HT1080 (cell line): ENCODE measurements at places on chromosomes 5 and 9.

DNA sequence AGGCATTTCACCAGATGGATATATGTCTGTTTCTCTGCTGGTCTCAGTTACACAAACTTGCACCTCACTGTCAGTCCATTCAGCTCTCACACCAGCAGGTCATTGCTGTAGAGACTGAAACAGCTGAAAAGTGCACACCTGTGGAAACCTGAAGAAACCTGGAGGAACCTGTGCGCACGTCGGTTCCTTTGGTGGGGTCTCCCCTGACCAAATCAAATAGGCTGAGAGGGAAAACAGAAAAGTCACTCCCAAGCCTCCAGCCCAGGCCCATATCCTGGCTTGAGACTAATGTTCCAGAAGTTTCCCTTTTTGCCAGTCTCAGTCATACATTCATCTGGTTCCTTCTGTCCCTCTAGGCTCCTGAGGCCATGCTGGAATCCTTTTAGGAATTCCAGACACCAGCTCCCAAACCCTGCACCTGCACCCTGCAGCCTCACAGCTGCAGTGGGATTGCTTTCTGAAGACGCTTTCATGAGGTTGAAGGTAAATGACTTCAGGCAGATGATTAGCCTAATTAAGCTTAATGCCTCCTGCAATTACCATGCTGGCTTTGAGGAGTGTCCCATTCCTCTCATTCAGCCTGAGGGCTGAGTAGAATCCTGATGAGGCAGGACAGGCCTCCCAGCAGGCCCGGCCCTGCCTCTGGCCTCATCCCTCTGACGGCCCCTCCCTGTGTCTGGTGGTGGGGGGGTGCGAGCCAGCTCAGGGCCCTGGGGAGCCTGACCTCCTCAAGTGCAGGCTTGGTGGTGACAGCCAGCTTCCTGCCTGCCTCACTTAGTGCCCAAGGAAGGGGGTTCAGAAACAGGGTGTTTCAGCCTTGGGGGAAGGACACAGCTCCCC, 24.3 kb upstream of the CXCL14 start:
- no peak for DNase-seq

GRCh38 chr5:16854351-16854750, 81.7 kb downstream of the MYO10 start:
- DNase-seq: no peak

DNA sequence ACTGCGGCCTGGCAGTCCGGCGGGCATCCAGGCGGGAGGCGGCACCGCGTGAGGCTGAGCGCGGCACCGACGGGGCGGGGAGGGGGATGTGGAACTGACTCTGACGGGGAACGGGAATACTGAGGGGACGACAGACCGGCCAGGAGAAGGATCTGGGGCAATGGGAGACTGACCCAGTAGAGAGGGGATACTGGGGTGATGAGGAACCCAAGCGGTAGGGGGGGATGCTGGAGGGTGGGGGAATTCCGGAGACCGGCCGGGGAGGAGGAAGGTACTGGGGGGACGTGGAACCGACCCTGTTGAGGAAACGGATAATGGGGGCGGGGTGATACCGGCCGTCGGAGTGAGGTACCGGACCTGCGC, 423 bp downstream of the IPPK start:
- DNase-seq: no peak

- peak; percentile 79 for DNase-seq
Observed at GRCh38 chr5:139600336-139600949, 39.3 kb downstream of the UBE2D2 start.

DNA sequence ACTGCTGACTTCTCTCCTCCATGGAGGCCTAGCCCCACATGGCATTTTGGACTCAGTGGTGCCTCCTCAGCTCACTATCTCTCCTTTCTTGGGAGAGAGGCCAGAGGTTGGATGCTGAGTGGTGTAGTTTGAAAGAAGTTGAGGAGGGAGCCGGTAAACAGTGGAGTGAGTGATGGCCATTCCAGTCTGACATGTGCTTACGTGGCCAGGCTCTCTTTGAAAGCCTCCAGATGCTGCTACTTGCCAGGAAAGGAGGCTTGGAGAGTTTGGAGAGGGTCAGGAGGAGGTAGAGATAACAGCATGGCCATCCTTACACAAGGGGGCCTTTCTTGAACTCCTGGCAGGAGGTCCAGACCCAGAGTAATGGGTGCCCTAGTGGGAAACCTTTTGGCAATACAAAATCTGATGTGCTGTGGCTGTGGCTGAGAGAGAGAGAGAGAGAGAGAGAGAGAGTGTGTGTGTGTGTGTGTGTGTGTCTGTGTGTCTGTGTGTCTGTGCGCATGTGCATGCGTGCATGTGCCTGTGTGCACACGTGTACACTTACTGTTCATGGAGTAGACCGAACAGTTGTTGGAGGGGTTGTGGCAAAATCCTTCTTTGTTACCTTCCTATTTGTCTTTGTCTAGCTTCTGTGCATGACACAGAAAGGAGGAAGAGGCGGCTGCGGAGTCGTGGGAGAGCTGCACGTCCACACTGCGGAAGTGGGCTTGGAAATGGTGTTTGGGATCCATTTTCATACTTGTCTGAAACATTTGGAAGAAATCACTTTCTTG, 37.8 kb downstream of the RALGPS1 start:
- no peak for DNase-seq

GRCh38 chr5:176144508-176144907, 93.7 kb upstream of the SIMC1 start:
- DNase-seq: no peak

DNA sequence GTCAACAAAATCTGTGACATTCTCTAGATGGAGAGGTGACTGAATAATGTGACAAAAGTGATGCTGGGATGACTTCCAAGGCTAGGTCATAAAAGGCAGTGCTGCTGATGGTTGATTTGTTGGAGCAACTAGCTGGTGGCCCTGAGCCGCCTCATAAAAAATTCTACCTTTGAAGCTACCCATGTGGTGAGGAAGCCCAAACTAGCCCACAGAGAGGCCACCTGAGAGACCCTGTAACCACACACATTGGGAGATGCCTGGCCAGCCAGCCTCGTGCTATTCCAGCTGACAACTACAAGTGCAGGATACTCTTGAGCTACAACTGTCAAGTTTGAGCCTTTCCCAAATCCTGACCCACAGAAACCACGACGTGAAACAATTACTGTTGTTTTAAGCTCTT, 22.7 kb downstream of the CLTA start:
- DNase-seq: no peak

GRCh38 chr5:151233616-151234085, 9.8 kb upstream of the CCDC69 start:
- no peak for DNase-seq

DNA sequence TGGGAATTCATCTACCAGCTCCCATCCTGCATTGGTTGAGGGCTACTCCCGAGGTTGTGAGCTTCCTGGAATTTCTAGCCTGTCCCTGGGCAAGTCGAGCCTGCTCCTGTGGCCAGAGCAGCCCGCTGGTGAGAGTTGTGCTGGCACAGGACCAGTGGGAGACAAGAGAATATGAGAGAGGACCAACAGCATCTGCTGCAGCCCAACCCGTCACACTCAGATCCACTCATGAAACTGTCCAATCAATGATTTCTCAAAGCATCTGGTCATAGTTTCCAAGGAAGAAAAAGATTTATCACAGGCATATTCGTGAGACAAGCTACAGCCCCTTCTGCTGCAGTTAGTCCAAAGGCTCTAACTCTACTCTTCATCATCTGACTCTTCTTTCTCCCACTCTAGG, 64.4 kb upstream of the RAI14 start:
- no peak for DNase-seq

- DNase-seq: no peak
Observed at GRCh38 chr5:178399701-178400095, 167.1 kb upstream of the PHYKPL start.

- DNase-seq: no peak
Observed at GRCh38 chr9:5518171-5518936, 8.0 kb downstream of the PDCD1LG2 start.

- no peak for DNase-seq
Observed at GRCh38 chr9:32978051-32978450, 23.4 kb downstream of the APTX start.

DNA sequence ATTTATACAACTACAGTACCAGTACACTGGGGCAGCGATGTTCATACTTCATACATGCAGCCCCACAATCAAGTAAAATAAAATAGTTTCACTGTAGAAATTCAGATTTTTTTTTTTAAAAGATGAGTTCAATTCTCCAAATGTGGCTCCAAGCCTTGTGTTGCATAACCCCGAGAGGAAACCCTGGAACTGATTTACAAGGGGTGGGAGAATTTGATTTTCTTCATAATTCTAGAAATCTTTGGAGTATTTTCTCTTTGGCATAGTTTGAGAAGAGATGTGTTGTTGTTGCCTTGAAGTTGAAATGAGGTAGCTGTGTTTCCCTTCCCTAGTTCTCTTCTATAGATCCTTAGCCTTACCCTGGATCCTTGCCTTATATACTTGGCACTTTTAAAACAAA, 3.1 kb downstream of the RHOBTB3 start:
- no peak for DNase-seq

DNA sequence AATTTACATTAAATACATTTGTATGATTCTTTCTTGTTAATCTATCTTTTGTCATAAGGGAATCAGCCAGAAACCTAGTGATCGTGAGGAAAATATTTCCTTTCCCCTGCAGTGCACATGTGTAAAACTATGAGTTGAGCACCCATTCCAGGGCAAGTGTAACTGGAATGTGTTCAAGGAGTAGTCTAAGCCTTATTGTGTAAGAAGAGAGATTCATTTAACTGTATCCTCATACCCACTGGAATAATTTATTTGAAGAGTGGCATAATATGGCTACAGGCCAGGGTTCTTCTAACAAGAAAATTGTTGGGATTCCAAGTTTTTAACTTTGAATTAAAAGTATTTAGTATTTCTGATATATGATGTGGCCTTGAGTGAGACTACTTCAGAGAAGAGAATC, 1692.7 kb downstream of the EFNA5 start:
- no peak for DNase-seq

- DNase-seq: no peak
Observed at GRCh38 chr9:127857278-127857677, 2.8 kb upstream of the ENG start.

DNA sequence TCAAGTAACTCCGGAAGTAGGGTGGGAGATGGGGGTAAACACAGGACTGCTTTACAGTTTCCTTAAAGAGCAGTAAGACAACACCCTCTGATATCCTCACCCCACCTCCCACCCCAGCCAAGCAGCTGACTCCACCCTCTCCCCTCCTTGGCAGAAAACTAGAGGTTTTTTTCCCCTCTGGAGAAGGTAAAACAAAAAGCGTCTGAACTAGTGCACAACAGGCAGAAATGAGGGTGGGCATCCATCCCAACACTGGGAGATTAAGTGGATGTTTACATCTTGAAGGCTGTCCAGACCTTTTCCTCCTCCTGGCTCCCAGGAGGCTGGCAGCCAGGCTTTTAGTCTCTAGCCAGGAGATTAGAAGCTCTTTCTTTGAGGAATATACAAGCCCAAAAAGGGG, 13.9 kb upstream of the CTNNAL1 start:
- no peak for DNase-seq

DNA sequence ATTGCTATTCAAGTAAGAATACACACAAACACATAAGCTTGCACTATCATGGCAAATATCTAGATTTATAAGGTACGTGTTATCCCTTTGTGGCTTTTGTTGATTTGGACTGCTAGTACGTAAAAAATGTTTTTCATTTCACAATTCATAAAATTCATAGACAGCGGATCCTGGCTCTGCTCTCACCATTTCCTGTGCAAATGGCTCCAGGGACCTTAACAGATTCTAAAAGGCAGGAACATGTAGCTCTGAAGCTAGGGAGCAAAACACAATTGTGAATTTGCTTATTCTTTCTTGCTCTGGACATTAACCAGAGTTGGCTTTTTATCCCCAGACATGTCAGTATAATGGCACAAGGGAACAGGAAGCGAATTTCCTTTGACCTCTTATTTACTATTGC, 1019.9 kb upstream of the WWC1 start:
- no peak for DNase-seq

- peak; percentile 90 for DNase-seq
Observed at GRCh38 chr9:98374385-98375051, 119.1 kb upstream of the TBC1D2 start.

GRCh38 chr5:40270274-40270845, 409.4 kb upstream of the PTGER4 start:
- DNase-seq: no peak

DNA sequence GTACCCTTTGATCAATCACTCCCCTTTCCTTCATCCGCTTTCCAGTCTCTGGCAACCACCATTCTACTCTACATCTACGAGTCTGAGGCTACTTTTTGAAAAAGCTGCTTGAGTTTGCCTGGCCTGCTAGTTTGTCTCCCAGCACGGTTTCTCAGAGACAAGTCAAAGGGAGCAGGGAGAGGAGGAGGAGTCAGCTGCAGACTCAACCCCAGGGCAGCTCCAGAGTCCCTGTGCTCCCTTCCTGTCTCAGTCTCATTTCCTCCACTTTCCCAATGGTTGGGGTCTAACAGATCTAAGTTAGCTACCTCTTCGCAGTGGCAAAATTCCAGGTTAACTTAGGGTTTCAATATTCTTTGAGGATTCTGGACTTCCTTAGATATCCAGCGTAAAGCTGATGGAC, 80.0 kb upstream of the PCA3 start:
- no peak for DNase-seq

- DNase-seq: no peak
Observed at GRCh38 chr9:77957652-77958051, 74.0 kb downstream of the GNAQ start.

DNA sequence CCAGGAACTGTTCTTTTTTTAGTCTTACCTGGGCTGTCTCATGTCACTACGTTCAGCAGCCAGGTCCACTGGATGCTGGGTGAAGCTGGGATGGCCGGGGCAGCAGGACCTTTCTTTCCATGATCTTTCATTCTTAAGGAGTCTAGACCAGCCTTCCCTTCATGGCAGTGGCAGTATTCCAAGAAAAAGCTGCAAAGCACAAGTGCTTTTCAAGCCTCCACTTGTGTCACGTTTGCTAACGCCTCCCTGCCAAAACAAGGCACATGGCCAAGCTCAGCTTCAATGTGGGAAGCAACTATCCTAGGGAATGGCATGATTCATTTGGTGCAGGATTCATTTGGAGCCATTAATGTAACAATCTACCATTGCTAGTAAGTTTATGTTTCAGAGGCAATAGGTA, 94.8 kb downstream of the RCL1 start:
- DNase-seq: no peak

DNA sequence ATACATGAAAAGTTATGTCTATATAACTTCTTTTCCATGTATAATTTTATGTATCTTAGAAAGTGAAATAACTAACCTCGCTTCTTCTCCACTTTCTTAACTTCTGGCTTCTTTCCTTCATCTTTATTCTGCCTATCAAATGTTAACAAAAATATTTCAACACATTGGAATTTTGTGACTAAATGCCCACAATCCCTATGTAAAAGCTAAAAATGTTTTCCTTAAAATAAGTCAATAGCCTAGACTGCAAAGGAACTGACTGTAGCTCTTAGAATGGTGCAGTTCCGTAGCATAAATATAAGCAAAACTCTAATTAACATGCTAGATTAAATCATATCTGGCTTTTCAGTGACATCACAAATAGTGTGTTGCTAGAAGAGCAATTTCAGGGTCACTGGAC, 40.9 kb downstream of the PSIP1 start:
- DNase-seq: no peak

- no peak for DNase-seq
Observed at GRCh38 chr9:21837501-21837900, 35.1 kb downstream of the MTAP start.
